ENCODE measurements at places on chromosomes 2 and 18.

DNA sequence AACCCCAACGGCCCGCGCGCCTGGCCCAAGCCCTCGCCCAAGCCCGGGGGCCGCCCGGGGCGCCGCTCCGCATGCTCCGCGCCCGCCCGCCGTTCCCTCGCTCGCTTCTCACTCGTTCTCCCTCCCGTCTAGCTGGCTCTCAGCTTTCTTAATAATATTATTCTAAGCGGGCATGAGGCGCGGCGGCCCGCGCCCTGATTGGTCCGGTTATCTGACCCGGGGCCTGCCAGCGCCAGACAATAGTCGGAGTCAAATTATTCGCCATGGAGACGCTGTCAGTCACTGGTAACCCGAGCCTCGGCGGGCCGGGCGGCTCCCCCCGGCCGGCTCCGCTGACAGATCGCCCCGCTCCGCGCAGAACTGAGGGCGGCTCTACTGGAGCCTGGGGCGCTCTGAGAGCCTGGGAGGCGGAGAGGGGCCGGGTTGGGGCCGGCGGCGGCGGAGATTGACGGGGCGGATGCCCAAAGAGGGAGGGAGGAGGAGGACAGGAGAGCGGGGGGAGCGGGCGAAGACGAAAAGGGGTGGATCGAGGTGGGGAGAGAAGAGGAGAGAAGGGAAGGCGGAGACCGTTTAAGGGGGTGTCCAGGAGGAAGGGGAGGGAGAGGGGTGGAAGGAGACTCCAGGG is at the start of gene SIX2:
TSS of gene SIX2 (minus strand) at position 150 of the 625 bp plus-strand sequence. CDS start 342 bp downstream, outside the sequence.
- DNase-seq, result peak; percentile 91

DNA sequence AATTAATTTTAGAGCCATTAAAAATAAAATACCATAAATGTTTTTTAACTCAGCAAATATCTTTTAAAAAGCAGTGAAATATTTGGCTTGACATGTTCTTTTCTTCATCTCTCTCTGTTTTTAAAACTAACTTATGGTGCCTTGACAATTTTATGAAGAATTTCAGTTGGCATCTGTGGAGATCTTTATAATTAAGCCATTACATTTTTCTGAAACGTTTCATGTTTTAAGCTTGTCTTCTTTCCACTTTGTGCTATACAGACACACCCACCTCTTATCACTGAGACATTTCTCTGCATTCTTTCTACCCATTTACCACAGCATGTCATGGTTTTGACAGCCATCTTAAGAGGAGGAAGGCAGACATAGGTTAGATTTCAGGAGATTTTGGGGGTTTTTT is 915.1 kb upstream of the FSHR start:
- DNase-seq, result no peak

GRCh38 chr18:74945774-74946545 is 263.0 kb downstream of the PTGR3 start:
- DNase-seq, result no peak

DNA sequence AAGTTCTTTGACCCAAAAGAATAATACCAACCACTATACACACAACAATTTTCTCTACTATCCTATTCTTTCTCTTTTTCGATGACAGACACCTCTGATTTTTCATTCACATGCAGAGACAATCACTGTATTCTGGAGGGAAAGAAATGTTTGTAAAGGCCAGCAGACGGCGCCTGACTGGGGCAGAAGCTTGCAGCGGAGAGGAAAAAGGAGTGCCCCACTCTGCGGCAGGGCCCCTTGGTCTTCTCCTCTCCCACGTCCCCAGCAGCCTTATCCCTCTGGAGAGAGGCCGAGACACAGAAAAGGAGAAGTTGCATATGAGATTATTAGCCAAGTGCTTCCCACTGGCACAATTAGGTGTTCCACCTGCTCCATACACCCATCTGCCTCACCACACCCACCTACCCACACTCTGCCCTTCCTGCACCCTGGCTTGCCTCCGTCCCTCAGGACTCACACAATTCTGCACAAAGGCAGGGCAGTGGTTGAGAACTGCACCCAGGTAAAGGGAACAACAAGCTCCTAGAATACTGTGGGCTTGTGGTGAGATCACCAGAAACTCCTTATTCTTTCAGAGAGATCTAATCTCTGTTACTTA is 687.3 kb downstream of the NRXN1 start:
- no peak for DNase-seq

DNA sequence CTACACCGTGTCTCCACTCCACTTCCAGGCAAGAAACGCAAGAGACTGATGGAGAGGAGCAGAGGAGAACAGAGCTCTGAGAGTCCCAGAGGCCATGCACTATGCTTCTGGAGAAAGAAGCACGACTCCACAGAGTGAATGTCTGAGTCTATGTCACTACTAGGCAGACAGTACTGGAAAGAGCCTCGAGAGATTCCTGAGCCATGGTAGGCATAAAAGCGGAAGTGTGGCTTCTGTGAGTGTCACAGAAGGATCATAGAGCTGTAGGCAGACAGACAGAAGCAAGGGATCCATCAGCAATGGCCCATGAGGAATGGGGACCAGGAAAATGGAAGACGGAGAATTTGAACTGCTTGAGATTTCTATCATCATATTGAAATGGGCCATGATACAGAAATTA is 542.6 kb downstream of the ZEB2 start:
- no peak for DNase-seq

- DNase-seq, result no peak
Measured at GRCh38 chr2:164948540-164948939, 6.8 kb downstream of the SLC38A11 start.

DNA sequence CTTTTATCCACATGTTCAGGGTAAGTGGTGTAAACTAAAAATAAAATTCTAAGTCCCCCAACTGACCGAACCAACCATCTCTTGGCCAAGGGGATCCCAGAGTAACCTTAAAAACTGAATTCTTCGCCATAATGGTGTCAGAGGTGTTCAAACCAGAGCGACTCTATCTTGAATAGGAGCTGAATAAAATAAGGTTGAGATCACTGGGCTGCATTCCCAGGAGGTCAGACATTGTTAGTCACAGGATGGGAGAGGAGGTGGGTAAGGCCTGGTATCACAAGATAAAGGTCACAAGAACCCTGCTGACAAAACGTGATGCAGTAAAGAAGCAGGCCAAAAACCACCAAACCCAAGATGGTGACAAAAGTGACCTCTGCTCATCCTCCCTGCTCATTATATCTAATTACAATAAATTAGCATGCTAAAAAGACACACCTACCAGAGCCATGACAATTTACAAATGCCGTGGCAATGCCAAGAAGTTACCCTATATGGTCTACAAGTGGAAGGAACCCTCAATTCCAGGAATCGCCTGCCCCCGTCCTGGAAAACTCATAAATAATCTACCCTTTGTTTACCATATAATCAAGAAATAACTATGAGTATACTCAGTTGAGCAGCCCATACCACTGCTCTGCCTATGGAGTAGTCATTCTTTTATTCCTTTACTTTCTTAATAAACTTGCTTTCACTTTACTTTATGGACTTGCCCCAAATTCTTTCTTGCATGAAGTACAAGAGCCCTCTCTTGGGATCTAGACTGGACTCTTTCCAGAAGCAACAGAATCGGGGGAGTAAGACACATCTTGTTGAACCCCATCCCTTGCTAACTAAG is 302.4 kb downstream of the STK39 start:
- DNase-seq, result no peak

GRCh38 chr2:227095346-227095745 is 68.7 kb downstream of the COL4A4 start:
- DNase-seq, result peak; percentile 5

- DNase-seq, result no peak
Measured at GRCh38 chr2:46254474-46254873, 42.7 kb upstream of the EPAS1 start.

DNA sequence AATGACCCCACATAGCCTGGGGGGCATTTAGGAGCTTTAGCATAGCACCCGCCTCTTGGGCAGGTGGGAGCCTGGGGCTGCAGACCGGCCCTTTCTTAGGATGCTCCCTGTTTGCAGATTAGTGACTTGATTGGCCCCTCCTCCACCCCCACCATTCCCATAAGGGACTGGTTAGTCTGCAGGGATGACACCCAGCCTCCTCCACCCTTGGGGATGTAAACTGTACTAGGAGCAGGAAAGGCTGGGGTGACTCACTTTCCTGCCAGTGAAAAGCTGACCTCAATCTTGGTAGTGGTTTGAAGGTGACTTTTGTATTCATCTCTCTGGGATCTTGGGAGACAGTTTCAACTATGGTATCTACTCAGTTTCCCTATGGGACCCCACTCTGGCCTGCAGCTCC is 24.2 kb downstream of the CTIF start:
- DNase-seq, result peak; percentile 88

DNA sequence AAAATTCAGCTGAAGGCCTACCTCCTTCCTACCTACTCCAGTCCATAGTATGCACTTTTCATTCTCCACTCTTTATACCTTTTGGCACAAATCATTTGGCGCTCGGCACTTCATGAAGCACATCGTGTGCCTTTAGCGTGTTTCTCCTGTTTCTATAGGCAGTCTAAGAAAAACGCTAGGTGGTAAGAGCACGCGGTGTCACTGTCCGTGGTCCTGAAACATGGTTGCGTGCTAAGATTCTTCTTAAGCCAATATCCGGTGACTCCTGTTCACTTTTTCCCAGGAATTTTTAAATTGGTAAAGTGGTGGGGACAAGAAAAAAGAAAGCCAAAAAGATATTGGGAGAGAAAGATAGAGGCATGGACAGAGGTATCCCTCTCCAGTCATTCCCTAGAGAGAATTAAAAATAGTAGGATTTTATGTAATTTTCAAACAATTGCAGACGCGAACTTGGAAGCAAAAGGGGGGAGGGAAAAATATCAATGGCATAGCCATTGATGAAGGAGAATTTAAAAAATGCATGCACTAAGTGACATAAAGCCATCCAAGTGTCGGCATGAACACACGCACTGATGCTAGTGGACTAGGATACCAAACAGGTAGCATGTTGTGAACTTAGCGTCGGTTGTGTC is 1.4 kb upstream of the CTNNA2 start:
- peak; percentile 62 for DNase-seq

- no peak for DNase-seq
Measured at GRCh38 chr2:3388412-3388738, 8.9 kb downstream of the TRAPPC12 start.

DNA sequence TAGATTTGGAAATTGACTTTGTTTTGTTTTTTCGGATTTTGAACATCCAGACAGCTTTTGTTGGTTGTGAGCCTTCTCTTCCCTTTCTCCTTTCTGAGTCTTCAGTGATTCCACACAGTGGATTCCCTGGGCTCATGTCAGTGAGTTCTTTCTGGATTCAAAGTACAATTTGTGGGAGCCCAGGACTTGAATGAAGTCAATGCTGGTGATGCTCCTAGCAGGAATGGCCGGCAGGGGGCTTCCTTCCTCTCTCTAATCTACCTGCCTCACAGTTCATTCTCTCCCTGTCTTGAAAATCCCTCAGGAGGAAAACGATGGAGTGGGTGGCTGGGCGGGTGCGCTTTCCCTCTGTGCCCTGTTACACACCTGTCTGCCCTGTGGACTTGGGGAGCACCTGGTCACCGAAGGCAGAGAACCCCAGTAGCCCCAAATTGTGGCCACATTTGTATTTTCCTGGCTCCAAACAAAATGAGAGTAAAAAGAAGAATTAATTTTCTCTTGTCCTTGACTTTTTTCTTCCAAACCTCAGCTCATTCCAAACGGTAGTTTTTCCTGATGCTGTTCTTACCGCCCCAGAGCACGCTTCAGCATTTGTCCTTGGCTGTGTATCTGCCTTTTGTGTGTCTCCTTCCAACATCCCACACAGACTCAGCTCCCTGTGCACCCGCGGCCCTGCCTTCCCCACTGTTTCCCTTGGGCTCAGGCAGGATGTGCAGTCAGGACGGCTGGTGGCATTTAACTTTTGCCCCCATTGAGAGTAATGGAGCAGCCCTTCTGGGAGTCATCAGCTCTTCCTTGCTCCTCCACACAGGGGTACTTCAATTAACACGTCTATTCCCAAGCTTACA is 86.6 kb downstream of the MARCO start:
- peak; percentile 16 for DNase-seq

DNA sequence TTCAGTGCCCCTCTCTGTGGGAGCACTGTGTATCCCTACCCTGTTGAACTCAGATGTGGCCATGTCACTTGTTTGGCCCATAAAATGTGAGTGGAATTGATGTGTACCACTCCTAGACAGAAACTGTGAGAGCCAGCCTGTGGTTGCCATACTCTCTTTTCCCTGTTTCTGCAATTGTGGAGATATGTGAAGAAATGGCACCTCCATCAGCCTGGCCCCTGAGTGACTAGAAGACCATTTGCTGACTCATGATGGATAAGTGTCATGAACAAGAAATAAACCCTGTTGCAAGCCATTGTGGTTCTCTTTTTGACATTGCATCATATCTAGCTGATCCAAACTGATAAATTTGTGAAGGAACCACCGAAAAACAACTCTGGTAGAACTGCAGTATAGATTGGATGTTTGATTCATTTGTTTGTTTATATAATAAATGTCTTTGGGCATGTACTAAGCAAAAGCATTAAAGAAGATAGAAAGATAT is 214.5 kb upstream of the FBXO11 start:
- DNase-seq, result no peak

- no peak for DNase-seq
Measured at GRCh38 chr18:52715991-52716390, 376.0 kb downstream of the DCC start.

DNA sequence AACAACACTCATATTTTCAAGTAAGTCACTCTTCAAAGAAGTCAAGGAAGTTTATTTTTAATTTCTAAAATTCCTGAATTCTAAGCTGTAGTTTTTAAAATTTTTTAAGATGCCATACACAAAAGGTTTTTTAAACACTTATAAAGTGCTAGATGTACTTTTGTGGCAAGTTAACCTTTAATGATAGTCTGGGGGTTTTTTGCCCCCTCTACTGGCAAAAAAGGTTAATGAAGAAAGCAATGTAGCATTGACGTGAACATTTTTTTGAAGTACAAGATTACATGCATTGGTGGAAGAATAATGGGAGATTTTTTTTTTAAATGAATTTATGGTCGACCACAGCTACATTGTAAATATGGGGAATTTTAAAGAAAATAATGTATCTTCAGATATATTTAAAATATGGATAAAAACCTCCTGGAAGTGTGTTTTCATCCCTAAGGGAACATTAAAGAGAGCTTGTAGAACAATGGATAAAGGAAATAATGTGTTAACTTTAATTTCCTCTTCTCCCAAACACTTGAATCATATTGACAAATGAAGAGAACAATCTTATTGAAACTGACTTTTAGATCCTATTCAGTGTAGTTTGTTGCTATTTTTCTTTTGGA is 12.6 kb downstream of the ITPRID2 start:
- DNase-seq, result peak; percentile 67

DNA sequence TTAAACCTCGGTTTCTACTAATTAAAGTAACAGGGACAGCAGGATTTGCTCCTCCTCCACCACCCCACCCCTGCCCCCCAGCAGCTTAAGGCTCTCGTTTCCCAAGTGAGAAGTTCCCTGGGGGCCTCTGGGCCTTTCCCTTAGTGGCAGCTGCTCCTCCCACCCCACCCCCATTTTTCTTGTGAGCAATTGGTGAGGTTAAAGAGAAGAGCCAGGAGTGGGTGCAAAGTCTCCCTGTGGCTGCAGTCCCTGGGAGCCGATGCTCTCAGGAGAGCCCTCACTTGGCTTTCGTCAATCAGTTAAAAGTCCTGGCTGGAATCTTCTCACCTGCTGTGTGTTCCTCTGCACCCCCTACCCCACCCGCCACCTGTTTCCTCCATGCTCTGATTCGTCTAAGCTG is 48.7 kb upstream of the AGAP1 start:
- DNase-seq, result no peak

GRCh38 chr2:235747001-235747785 is 253.3 kb downstream of the AGAP1 start:
- DNase-seq, result no peak

Measured in fibroblast of lung (primary cell).